Esophagus mucosa (tissue), 1 donor: ENCODE measurements at places on chromosomes 1 and 21. TPM values are rescaled to one million over a fixed set of nuclear protein-coding genes. Genes with fewer than 3 reads are reported as not detected.
A peak's percentile ranks its signal among the peaks of the same experiment; 100 is the strongest.

AK5 gene
- total RNA-seq = not detected

IFI6 gene
- 20.5 TPM for total RNA-seq

PRELP gene
- 1.5 TPM for total RNA-seq

RNU1-1 gene
- total RNA-seq = 6,387 TPM

LRRN2 gene
- total RNA-seq = 0.72 TPM

ESRRG gene
- total RNA-seq = 0.40 TPM

PCP4 gene
- 1.3 TPM for total RNA-seq

CELA3B gene
- total RNA-seq = not detected

CD1E gene
- not detected for total RNA-seq

DNA sequence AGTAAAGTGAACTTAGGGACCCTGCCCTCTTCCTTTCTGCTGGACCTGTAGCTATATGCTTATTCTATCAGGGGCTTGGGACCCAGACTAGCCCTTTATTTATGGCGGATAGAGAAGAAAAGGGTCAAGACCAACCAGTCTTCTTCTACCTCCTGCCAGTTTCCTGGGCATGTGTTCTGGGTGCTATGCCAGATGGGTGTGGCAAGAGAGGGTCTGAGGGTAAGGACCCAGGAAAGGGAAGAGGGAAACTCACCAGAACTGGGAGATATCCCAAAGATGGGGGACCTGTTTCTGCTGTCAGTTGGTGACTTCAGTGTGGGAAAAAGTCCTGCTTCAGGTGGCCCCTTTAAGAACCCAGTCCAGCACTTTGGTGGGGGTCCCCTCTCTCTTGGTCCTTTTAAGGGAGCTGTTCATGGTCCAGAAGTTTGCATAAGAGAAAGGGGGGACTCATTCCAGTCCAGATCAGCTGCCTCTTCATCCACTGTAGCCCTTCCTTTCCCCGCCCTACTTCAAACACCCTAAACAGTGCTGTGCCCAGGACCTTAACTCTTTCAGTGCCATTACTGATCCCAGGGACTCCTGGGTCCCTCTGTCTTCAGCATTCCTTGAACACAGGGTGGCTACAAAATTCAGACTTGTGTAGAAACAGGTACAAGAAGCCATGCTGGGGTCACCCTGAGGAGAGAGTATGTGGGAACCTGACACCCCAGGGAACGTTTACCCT, 18.4 kb downstream of the SSR2 start:
- ATAC-seq = peak; percentile 22

DNA sequence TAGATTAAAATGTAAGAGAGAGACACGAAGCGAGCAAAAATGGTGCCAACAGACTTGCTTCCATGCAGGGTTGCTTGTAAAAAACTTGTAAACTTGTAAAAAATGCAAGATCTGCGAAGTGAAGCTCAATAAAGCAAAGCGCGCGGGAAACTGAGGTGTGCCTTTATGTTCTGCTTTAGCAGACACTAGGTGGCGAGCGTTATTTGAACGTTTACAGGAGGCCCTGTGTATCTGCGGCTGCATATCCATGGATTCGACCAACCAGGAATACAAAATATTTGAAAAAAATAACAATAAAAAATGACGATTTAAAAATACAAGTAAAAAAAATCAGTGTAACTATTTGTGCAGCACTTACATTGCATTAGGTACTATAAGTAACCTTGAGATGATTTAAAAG, 1.5 kb downstream of the UBE2G2 start:
- ATAC-seq = no peak

- ATAC-seq = no peak
Observed at GRCh38 chr1:118558933-118559332, 373.9 kb upstream of the SPAG17 start.

GRCh38 chr1:151807131-151807530, 1.9 kb upstream of the LINGO4 start:
- ATAC-seq = no peak

- peak; percentile 64 for ATAC-seq
Observed at GRCh38 chr1:114554577-114554976, 26.8 kb downstream of the BCAS2 start.

DNA sequence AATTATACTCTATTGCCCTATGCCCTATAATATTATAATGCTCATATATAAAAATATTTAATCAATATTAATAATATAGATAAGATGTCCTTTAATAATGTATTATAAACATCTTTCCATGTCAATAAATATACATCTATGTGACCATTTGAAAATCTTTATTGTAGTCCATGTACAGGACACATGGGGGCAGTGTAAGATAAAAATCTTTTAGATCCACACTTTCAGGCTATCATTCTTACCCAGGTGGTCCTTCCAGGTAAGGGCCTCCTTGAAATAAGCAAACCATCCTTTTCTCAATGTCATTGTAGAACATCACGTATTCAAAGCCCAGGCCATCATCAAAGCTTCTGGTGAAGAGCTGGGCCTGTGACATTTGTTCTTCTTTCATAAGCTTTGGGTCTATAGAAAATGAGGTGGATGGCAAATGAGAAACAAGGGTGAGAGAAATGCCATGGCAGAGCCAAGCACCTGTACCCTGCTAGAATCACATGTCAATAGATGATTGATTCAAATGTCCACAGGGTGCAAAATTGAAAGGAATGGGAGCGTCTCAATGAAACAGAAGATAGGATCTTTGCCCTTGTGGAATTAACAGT, 20.2 kb downstream of the THEM4 start:
- no peak for ATAC-seq

- ATAC-seq = no peak
Observed at GRCh38 chr1:185450917-185451316, 133.9 kb upstream of the IVNS1ABP start.

DNA sequence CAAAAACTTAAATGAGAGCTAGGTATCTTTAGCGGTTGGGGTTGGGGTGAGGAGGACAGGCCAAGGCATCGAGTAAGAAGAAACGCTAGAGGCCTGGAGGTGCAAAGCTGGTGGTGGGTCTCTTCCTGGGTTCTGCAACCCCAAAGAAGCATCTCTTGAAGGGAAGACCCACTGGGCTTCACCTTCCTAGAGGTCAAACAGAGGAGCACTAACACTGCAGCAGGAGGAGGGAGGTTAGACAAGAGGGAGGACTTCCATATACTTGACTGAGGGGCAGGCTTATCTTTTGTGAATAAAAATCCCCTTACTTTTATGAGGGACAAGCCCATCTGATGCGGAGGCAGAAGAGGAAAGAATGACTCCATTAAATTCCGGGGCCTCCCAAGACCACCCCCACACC, 2.5 kb downstream of the MEX3A start:
- no peak for ATAC-seq

DNA sequence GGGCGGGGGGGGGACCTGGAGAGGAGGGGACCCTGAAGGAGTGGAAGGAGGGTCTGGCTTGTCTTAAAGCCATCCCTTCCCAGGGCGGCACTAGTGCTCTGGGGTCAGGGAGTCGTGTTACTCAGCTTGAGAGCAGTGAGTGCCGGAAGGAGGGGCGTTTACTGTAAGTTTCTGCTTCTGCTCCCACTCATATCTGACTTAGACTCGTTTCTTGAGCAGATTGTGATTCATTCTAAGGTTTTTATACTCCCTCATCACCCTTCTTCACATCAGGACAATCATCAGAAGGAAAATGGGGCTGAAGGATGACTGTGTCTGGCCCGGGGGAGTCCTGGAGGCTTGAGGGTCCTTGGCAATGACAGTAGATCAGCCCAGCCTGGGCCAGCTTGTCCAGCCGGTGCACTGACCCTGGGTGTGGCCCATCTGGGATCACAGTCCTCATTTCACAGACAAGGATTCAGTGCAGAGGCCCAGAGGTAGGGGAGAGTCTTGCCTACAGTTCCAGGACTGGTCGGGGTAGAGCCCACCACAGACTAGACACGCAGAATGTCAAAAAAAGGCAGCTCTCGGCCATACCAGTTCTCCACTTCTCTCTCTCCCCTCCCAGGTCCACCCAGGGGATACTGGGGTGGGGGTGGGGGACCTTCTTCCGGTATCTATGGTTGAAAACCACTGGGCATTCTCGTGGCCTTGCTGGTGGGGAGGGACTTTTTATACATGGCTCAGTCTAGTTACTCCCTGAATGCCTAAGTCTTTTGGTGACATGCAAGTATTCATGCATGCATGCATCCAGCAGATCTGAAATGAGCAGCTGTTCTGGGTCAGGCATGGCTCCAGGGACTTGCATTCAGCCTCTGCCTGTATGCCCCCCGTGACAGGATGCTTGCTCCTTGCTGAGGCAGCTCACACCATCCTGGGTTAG, 5.1 kb downstream of the TNFRSF8 start:
- ATAC-seq = no peak

DNA sequence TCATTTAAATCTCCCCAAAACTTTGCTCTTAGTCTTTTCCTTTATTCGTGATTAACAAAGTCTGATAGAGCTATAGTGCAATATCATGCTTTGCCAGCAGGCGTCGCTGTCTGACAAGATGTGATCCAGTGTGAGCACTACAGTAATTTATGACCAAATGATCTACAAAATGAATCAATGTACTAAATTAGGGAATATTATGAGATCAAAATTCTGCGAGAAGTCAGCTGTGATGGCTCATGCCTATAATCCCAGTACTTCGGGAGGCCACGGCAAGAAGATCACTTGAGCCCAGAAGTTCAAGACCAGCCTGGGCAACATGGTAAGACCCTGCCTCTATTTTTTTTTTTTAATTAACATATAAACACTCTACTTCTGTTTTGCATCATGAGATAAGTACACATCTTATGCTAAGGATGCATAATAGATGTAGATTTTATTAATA, 3.6 kb upstream of the SPSB1 start:
- ATAC-seq = peak; percentile 34

DNA sequence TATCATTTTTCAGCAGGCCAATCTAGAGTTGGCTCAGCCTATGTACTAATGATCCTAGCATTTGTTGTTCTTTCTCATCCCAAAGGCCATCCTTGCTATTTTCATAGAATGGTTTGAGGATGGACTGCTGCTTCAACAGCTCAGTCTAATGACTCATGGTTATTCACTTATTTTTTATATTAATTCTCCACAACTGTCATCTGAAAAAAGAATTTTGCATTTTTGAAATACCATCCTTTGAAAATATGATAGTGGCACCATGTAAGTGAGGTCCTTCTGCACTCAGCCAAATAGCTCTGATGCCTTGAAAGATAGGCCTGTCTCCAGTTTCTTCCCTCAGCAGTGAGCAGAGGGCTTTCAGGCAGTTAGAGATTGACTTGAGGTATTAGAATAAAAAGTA, 377.5 kb downstream of the LMO4 start:
- no peak for ATAC-seq

GRCh38 chr21:35528116-35529042, 479.3 kb upstream of the RUNX1 start:
- ATAC-seq = peak; percentile 38

- peak; percentile 96 for ATAC-seq
Observed at GRCh38 chr1:152167835-152168534, 9.0 kb upstream of the RPTN start.

GRCh38 chr1:11789126-11790067, 16.4 kb downstream of the MTHFR start:
- no peak for ATAC-seq

DNA sequence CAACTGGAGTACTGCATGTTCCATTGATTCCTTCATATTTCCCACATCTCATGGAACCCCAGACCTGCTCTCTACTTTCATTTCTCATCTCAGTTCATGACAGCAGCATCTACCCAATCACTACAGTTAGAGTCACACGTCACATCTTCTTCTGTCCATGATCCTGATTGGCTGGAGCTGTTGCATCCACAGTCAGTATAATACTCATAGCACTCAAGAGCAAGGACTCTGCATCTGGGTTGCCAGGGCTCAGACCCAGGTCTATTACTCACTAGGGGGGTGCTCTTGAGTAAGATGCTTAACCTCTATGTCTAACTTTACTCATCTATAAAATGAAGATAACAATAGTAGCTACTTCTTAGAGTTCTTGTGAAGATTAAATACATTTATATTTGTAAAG, 4.4 kb upstream of the XPR1 start:
- no peak for ATAC-seq

DNA sequence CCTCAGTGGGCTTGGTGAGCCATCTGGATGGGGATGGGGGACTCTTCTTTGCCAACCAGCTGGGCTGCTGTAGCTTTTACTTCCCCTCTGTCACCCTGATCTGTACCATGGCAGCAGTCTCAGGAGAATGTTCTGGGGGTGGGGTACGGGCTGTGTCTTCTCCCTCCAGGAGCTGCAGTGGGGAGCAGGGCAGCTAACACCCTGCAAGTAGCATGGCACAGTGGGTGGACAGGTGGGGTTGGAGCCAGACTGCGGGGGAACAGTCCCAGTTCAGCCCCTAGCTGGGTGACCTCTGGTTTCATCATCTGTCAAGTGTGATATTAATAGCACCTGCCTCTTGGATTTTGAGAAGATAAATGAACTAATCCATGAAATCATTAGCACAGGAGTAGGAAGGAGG, 3.1 kb downstream of the NFASC start:
- no peak for ATAC-seq

DNA sequence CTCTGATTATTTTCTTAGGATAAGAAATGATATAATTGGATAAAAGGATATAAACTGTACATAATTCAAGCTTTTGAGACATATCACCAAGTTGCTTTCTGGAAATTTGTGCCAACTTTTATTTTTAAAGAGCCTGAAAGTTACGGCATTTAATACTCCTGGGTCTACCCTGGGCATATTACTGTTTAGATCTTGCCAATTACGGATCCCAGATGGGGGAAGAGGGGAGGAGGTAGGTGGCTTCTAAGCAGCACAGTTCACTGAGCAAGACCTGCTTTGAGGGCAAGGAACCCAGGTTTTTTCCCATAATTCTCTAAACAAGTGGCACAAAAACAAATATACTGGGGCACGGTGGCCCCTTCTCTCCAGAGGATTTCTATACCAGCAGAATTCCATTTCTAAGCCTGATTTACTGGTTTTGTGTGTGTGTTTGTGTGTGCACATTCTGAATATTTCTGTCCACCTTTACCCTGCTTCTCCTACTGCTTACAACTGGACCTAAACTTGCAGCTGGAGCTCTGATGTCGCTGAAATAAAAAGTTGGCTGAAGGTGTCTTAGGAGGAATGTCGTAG, 76.7 kb downstream of the LAMC2 start:
- no peak for ATAC-seq

DNA sequence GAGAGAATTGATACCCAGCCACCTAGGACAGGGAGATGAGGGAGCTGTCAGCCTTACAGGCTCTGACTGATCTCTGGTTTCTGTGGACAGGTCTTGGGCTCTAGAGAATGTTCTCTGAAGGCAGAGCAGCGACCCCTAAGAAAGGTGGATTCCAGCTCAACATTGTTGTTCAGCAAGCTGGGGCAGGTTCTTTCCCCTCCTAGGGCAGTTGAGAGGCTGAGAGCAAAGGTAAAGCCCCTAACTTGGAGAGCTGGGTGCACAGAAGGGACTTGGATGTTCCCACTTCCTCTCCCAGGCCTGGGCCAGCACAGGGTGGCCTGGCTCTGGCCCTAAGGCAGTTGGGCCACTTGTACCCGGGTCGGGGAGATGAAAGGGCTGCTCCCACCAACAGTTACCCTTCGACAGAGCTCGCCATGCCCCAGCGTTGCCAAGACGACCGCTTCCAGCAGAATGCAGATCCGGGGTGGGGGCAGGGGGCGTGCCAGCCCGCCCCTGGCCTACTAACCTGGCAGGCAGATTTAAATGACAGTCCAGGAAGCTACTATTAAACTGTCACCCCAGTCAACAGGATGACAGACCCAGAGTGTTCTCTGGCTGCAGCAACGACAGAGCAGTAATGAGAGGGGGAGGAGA, 31.6 kb downstream of the LRP8 start:
- no peak for ATAC-seq

GRCh38 chr1:115555446-115555845, 86.3 kb upstream of the VANGL1 start:
- no peak for ATAC-seq

- ATAC-seq = no peak
Observed at GRCh38 chr1:98497497-98497896, 164.0 kb upstream of the SNX7 start.
